ENCODE measurements at places on chromosomes 1 and 21. TPM values are rescaled to one million over a fixed set of nuclear protein-coding genes. Genes with fewer than 3 reads are reported as not detected.

- peaks cover 11% of the 10 kb centered on the region for H3K4me1 ChIP-seq
- no peaks in the 10 kb centered on the region for H3K27me3 ChIP-seq
- peaks cover 6% of the 10 kb centered on the region for H3K36me3 ChIP-seq
- H3K4me3 ChIP-seq, result no peak overlapping the region
Observed at GRCh38 chr1:169989246-169989645, 85.2 kb downstream of the KIFAP3 start.

DNA sequence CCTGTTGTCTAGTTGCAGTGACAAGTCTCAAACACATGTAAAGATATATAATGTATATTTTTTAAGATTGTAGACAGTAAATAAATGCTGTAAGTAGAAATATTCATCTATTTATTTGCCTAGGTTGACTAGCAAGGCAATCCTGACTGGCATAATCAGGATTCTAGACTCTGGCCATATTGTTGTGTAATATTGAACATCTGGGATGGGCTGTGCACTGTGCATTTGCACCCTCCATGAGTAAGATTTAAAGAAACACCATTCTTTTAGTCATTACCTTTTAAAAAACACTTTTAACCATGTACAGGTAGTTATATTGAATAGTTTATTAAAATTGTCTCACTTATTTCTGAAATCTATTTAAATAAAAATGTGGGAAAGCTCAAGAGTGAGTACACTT is 32.4 kb downstream of the RASAL2 start:
- peak; percentile 13 for DNase-seq
- no peaks in the 10 kb centered on the region for H3K27me3 ChIP-seq
- H3K27ac ChIP-seq, result peak overlapping the region; percentile 69
- H3K36me3 ChIP-seq, result no peaks in the 10 kb centered on the region
- no peak overlapping the region for H3K4me3 ChIP-seq
- H3K4me1 ChIP-seq, result peaks cover 9% of the 10 kb centered on the region

- no peak overlapping the region for H3K4me3 ChIP-seq
- no peaks in the 10 kb centered on the region for H3K27me3 ChIP-seq
- no peak overlapping the region for H3K27ac ChIP-seq
- H3K4me1 ChIP-seq, result no peaks in the 10 kb centered on the region
Observed at GRCh38 chr1:96313216-96313615, 408.4 kb upstream of the PTBP2 start.

GRCh38 chr1:92473781-92474495 is 12.8 kb downstream of the GFI1 start:
- no peaks in the 10 kb centered on the region for H3K4me1 ChIP-seq
- no peaks in the 10 kb centered on the region for H3K36me3 ChIP-seq
- H3K27me3 ChIP-seq, result peaks cover 53% of the 10 kb centered on the region
- H3K4me3 ChIP-seq, result no peak overlapping the region
- DNase-seq, result no peak
- H3K27ac ChIP-seq, result no peak overlapping the region

GRCh38 chr1:216690603-216691002 is 32.6 kb downstream of the ESRRG start:
- no peaks in the 10 kb centered on the region for H3K27me3 ChIP-seq
- no peak overlapping the region for H3K4me3 ChIP-seq
- H3K36me3 ChIP-seq, result no peaks in the 10 kb centered on the region

- no peaks in the 10 kb centered on the region for H3K27me3 ChIP-seq
- H3K27ac ChIP-seq, result peak overlapping the region; percentile 90
- H3K36me3 ChIP-seq, result no peaks in the 10 kb centered on the region
- no peak overlapping the region for H3K4me3 ChIP-seq
Observed at GRCh38 chr1:24769656-24770651, 24.7 kb downstream of the CLIC4 start.

DNA sequence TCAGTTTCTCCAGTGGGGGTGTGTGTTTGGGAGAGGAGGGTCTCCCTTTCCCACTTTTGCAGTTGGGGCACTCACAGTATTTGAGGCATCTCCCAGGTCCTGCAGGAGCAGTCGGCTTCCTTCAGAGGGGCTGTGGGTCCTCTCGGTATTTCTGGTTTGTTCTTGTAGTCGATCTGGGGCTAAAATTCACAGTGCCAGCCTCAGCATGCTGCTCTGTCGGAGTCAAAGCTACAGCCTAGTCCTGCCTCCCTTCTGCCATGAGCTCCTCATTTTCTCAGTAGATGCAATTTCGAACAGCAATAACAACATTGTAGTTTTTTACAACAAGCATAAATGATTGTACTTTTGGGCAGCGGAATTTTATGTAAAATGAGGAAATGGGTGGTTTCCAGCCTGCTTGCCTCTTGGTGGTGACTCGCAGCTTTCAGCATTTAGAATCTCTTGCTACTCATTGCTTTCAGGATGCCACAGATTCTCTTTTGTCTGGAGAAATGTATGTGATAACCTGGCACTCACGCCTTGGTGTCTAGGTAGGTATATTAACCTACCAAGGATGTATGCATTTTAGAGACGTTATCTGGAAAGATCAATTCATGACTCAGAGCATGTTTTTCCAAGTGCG is 82.4 kb upstream of the C21orf91 start:
- H3K27me3 ChIP-seq, result no peaks in the 10 kb centered on the region
- no peak for DNase-seq
- H3K36me3 ChIP-seq, result no peaks in the 10 kb centered on the region
- no peak overlapping the region for H3K27ac ChIP-seq
- H3K4me3 ChIP-seq, result no peak overlapping the region

DNA sequence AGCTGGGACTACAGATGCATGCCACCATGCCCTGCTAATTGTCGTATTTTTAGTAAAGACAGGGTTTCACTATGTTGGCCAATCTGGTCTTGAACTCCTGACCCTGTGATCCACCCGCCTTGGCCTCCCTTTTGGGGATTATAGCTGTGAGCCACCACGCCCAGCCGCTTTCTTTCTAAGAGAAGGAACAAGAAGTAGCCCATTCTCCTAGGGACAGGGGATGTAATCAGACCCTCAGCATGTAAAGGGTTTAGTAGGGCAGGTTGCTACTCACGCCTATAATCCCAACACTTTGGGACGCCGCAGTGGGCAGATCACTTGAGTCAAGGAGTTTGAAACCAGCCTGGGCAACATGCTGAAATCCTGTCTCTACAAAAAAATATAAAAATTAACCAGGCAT is 189.7 kb downstream of the TOMM20 start:
- no peaks in the 10 kb centered on the region for H3K27me3 ChIP-seq
- no peak overlapping the region for H3K4me3 ChIP-seq
- no peak overlapping the region for H3K27ac ChIP-seq
- H3K36me3 ChIP-seq, result no peaks in the 10 kb centered on the region
- no peak for DNase-seq

GRCh38 chr1:86089765-86090164 is 66.8 kb downstream of the COL24A1 start:
- H3K4me3 ChIP-seq, result no peak overlapping the region
- H3K4me1 ChIP-seq, result no peaks in the 10 kb centered on the region
- H3K36me3 ChIP-seq, result no peaks in the 10 kb centered on the region
- DNase-seq, result no peak
- H3K27ac ChIP-seq, result no peak overlapping the region

DNA sequence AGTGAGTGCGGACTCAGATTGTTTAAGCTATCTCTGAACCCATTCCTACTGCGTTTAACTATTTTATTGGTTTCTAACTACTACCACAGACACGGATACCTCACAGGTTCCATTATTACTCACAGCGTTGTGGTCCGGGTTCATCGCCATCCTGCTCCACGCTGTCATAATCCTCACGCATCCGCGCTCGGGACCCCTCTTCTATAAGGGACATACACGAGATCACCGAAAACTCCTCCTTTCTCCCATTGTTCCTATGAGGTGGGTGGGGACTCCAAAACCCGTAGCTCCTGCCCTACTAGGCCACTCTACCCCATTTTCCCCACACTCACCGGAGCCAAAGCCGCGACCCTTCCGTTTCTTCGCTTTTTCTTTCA is 610 bp downstream of the RBM8A start:
- peaks cover 7% of the 10 kb centered on the region for H3K4me1 ChIP-seq
- peak overlapping the region; percentile 86 for H3K27ac ChIP-seq
- no peaks in the 10 kb centered on the region for H3K27me3 ChIP-seq
- peak overlapping the region; percentile 94 for H3K4me3 ChIP-seq
- no peak for DNase-seq

DNA sequence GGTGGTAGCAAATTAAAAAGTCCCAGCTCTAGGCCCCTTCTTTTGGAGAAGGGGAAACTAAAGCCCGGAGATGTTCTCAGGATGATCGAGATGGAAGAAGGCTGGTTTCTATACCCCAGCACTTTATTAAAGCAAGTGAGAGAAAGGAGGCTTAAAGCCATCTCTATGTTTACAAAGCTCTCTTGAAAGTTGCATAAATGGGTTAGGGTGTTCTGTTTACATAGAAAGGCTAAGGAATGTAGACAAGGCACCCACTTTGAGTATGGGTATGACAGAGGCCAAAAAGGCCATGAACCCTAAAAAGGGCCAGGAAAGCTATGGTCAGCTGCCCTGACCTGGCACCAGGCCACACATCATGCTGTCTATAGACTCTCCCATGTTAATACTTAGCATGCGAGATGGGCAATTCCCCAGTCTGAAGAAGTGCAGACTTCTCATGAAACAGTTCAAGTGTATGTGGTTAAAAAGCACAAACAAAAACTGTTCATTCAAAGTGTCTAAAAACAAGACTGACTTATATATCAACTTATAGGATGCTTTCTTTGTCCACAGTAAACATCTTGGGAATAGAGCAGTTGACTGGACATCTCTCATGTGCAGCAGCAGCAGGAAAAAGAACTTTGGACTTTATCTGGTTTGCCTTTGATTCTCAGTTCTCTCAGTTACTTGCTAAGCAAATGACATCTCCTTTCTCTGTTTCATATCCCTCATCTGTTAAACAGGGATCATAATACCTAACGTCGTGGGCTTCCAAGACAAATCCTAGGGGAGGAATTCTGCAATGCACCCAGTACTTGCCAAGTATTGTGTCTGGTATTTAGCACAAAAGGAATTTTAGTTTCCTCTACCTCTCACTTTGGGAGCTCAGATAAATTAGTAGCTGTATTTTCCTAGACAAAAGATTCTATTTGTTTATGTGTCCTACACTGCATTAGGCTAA is 521.6 kb downstream of the PLPP3 start:
- no peaks in the 10 kb centered on the region for H3K36me3 ChIP-seq
- no peaks in the 10 kb centered on the region for H3K27me3 ChIP-seq
- H3K4me1 ChIP-seq, result peaks cover 3% of the 10 kb centered on the region
- H3K4me3 ChIP-seq, result no peak overlapping the region
- no peak for DNase-seq

DNA sequence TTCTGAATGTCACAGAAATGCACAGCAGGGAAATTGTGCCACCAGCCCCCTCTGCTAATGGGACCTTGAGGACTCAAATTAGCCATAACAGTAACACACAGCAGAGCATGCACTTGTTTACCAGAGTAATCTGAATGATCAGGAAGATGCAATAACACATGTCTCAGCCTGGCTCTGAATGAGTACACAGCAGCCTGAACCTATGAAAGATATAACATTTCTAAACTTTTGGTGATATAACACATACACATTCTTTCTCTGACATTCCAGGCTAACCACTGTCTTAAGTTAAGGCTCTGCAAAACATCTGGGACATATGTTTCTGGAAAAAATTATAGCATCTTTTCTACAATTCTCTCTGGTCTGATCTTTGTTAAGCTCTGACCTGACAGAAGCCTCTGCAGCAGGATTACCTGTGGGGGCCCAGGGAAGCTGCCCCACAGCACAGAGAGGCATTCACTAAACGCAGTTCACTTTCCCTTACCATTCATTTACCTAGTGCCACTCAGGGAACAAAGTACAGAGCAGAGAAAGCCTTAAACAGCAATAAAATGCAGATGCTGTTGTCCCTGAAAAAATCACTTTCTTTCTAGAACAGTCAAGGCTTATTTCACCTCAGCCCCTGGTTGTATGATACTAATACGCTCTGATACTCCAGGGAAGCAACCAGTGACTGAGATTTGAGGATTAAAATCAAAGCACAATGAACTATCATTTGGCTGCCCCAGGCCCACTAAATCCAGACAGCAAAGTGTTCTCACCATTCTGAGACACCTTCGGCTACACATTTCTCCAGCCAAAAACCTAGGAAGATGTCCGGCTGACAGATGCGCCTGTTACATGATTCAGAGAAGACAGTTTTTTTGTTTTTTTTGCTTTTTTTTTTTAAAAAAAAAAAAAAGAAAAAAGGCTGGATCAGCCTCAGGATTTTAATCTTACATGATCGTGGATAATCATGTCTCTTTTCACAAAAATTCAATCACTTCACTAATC is 54.0 kb upstream of the CNN3 start:
- H3K4me1 ChIP-seq, result no peaks in the 10 kb centered on the region
- DNase-seq, result no peak
- no peaks in the 10 kb centered on the region for H3K36me3 ChIP-seq
- H3K4me3 ChIP-seq, result no peak overlapping the region

- DNase-seq, result no peak
- H3K27ac ChIP-seq, result peak overlapping the region; percentile 85
- no peak overlapping the region for H3K4me3 ChIP-seq
Observed at GRCh38 chr1:36238433-36238832, 14.2 kb downstream of the THRAP3 start.

DNA sequence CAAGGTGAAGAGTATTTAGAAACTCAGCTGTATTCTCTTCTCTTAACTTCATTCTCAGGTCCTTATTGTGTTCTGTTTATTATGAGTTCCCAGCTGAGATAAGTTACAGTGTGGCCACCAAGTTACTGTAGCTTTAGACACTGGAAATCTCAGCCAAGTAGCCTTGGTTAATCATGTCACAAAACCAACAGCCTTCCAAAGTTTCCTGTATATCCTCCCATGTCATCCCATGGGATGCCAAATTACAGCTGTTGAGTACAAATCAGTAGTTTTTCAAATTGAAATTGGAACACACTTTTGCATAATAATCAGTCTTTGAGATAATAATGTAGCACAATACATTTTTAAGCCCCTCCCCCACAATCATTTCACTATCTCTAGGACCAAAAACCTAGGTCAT is 10.7 kb downstream of the ADAMTS5 start:
- no peak overlapping the region for H3K4me3 ChIP-seq
- no peaks in the 10 kb centered on the region for H3K4me1 ChIP-seq
- no peak overlapping the region for H3K27ac ChIP-seq
- no peaks in the 10 kb centered on the region for H3K36me3 ChIP-seq

DNA sequence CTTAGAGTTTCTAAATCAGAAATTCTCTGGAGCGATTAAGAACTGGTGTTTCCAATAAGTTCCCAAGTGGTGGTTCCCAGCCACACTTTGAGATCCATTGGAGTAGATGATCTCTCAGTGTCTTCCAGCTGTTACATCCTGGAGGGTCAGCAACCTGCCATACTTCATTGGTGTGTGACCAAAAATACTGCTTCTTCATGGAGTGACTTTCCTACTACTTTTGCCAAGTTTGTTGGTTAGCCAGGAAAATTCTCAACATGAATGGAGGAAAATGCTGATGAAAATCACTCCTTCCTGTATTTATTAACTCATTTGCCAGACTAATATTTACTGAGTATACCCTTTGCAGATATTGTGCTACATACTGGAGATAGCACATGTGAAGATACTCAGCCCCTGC is 186.1 kb downstream of the FGGY start:
- H3K27me3 ChIP-seq, result no peaks in the 10 kb centered on the region
- no peak overlapping the region for H3K4me3 ChIP-seq
- peaks cover 10% of the 10 kb centered on the region for H3K4me1 ChIP-seq

DNA sequence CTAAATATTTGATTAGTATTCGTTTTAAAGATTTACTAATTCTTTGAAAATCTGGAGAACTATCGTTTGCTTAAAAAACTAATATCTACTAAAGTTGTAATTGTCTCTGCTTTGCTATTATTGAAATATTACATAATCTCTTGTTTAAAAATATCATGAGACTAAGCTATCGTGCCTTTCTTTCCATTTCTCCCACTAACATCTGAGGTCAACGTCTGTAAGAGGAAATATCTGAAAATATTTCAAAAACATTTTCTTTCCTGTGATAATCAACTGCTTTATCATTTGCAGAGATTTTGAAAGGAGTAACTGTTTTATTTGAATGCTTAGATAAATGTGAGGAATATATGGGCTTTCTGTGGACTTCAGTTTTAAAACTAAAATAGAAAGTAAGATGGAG is 694.1 kb downstream of the USP25 start:
- H3K4me3 ChIP-seq, result no peak overlapping the region
- H3K27me3 ChIP-seq, result no peaks in the 10 kb centered on the region
- no peaks in the 10 kb centered on the region for H3K36me3 ChIP-seq

The RASAL2 gene
- 35.3 TPM for total RNA-seq

The F5 gene
- total RNA-seq, result not detected
